ENCODE measurements at places on chromosomes 5 and 9.

GRCh38 chr5:64339769-64340168, 166.0 kb upstream of the RGS7BP start:
- no peak for DNase-seq

GRCh38 chr5:16755641-16756040, 138.8 kb upstream of the RETREG1 start:
- DNase-seq = no peak

DNA sequence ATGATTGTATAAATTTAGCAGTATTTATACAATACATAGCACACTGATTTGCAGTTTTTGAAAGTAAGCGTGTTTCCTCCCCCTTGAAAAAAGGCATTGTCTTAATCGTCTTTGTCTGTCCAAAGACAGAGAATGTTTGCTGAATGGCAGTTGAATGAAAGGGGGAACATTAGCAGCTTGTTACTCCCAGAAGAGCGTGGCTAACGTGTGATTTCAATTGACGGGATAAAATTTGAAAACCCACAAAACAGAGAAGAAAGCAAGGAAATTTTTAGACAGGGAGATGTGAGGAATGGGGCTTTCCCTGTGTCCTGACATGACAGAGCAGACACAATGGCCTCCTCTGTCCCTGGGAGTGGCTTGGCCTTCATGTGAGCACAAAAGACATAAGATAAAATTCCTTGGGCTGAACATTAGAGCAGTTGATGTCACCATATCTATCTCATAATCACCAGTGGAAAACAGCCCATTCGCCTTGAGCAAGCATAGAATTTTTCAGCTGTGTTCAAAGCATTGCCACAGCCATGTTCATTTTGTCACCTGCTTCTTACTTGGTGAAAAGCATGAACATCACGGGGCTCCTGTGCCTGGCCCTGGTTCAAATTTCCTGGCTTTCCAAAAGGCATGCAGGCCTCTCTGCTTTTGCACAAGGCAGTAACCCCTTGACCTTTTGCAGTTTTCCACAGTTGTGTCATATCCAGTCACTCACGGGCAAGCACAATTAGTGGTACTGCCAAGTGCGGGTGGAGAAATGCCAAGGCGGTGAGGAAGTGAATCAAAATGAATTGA, 126.9 kb downstream of the TLE1 start:
- DNase-seq = no peak

GRCh38 chr9:121292801-121293241, 24.9 kb downstream of the GSN start:
- no peak for DNase-seq

GRCh38 chr9:19642256-19642655, 146.6 kb downstream of the SLC24A2 start:
- DNase-seq = no peak

- no peak for DNase-seq
Observed at GRCh38 chr5:4893063-4893744, 246.9 kb upstream of the ADAMTS16 start.

Measured in stimulated activated CD8-positive, alpha-beta memory T cell treated with anti-CD3 and anti-CD28 coated beads, Interleukin-4, amount 100 ng/mL, for 24 hours (primary cell).